Activated naive CD4-positive, alpha-beta T cell (primary cell): ENCODE measurements at places on chromosomes 2 and 18.

GRCh38 chr2:161161074-161161706 lies 962 bp downstream of the TANK start:
- DNase-seq, result no peak

- no peak for DNase-seq
Observed at GRCh38 chr18:48917579-48918517, 32.9 kb downstream of the SMAD7 start.

DNA sequence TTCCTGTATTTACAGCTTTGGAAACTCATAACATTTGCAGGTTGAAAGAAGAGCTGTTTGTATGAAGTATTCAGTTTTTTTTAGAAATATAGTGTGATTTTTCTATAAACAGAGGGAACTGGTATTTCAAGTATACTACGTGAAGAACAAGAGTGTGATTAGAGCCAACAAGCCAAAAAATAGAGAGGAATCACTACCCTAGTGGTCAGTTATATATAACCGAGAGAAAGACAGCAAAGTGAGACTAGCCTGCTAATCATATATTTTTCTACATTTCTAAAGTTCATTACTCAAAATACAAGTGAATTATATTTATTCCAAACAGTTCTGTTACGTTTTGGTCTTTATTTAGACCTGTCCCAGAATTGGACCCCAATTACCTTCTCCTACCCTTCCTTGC lies 444.8 kb upstream of the NRP2 start:
- no peak for DNase-seq

DNA sequence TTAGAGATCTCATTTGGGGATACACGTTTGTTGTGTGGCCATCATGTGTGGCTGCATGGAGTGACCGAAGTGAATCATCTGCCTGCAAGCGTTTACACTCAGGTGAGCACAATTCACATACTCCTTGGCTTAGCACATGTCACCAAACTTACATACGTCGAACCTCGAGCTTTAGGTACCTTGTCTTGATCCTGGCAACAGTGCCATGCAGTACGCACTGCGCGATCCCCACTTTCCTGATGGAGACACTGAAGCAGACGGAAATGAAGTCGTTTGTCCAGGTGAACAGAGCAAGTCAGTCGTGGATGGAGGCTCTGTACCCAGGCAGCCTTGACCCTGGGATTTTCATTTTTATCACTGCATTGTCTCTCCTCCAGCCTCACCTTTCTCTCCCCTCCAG lies 32.3 kb downstream of the KLHL29 start:
- no peak for DNase-seq

DNA sequence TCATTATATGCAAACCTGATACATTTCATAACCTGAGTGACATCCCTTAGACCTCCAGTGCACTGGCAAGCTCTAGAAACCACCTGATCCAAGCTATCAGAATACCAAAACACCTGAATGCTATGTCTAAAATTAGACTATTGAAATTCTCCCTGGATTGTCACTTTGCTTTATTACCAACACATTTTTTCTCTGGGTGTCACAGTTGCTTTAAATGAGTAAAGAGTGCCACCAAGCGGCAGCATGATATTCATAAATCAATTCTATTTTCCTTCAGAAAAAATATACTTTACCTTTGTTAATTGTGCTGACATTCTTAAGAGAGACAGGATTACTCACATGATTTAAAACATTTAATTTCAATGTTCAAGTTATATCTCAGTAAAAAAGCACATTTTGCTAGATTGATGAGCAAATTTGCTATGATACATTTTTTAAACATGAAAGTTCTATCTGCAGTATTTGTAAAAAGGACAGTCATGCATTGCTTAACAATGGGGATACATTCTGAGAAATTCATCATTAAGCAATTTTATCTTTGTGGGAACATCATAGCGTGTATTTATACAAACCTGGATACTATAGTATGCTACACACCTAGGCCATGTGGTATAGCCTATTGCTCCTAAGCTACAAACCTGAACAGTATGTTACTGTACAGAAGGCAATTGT lies 338.4 kb upstream of the SLC39A10 start:
- DNase-seq, result peak; percentile 16

GRCh38 chr18:61935362-61935761 lies 42.6 kb upstream of the RNF152 start:
- no peak for DNase-seq

DNA sequence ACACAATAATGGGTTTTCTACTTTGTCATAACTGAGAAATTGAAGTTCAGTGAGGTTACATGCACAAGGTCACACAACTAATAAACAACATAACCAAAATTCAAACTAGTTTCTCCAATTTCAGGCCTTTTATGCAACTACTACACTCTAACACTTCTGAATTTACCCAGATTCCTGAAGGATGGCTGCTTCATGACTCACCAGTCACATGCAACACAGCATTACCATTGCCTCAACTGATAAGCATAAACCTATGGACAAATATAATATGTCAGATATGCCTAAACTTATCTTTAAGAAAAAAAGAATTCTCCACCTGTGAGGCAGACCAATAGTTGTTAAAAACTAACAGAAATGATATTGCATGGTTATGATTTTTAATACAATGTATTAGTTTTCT lies 586.5 kb upstream of the SLC8A1 start:
- no peak for DNase-seq

GRCh38 chr2:98899041-98899702 lies 36.9 kb downstream of the CRACDL start:
- no peak for DNase-seq

DNA sequence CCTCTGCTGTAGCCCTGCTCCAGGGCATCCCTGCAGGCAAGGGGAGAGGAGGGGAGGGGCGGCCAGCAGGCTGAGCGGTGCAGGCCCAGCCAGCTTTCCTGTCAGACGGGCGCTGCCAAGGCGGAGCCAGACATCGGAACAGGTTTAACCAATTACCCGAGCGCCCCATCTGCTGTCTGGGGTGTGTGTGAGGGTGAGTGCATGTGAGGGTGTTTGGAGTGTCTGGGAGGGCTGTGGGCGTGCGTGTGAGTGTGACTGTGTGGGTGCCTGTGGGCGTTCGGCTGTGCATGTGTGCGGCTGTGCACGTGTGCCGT lies 20.0 kb downstream of the EMX1 start:
- DNase-seq, result no peak

DNA sequence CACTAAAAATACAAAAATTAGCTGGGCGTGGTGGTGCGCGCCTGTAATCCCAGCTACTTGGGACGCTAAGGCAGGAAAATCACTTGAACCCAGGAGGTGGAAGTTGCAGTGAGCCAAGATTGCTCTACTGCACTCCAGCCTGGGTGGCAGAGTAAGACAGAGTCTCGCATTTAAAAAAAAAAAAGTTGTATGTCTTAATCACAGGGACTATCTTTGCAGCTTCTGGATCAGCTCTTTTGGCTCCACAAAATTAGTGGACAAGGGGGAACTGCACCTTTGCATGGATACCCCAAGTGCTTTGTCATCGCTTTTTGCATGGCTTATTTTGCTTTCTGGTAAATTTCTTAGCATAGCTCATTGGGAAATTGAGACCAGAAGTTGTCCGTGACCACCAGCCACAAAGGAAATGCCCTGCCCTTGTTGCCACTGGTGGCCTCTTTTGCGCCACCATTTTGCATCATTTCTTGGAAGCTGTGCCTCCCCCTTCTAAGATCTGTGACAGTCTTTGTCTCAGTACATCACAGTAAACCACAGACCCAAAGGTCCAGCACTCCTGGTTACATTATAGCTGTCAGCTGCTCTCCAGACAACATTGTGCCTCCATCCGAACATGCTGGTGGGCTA lies 43.9 kb upstream of the PCBP1 start:
- no peak for DNase-seq

GRCh38 chr18:22230471-22230945 lies 61.1 kb downstream of the GATA6 start:
- DNase-seq, result no peak

DNA sequence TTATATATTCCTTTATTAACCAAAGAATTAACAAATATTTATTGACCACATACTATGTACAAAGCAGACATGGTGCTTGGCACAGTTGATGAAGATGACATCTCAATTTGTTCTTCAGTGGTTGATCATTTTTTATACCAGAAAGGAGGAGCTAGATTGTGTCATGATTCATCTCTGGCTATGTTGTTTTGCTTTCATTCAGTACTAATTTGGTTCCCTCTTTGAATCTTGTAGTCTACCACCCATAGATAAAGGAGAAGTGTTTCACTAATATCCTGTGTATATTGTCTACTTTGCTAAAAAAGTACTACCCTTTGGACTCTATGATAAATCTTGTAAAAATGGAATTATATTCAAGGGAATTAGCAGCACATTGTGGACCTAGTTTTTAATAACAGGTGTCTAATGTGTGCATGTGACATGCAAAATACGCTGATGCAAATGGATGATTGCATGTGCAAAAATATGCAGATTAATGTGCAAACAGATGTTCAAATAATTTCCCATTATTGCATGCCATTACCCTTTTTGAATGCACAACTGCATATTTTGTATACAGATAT lies 313.2 kb upstream of the ZEB2 start:
- no peak for DNase-seq

- DNase-seq, result no peak
Observed at GRCh38 chr2:86426271-86426670, 14.9 kb upstream of the KDM3A start.

DNA sequence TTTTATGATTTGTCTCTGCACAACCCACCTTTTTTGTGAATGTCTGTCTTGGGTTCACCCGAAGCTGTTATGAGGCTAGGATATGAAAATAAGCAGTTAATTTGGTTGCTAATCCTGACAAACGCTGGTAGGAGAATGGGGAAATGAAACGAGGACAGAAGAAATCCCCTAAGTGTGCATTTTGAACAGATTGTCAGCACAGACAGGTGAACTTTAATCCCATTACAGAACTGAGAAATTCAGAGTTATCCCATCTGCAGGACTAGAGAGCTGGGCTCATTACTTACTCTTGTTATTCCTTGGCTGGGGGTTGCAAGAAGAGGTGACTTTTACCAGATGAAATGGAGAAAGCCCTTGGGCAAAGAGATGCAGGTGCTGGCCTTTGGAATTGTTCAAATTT lies 123.3 kb upstream of the NYAP2 start:
- DNase-seq, result no peak

DNA sequence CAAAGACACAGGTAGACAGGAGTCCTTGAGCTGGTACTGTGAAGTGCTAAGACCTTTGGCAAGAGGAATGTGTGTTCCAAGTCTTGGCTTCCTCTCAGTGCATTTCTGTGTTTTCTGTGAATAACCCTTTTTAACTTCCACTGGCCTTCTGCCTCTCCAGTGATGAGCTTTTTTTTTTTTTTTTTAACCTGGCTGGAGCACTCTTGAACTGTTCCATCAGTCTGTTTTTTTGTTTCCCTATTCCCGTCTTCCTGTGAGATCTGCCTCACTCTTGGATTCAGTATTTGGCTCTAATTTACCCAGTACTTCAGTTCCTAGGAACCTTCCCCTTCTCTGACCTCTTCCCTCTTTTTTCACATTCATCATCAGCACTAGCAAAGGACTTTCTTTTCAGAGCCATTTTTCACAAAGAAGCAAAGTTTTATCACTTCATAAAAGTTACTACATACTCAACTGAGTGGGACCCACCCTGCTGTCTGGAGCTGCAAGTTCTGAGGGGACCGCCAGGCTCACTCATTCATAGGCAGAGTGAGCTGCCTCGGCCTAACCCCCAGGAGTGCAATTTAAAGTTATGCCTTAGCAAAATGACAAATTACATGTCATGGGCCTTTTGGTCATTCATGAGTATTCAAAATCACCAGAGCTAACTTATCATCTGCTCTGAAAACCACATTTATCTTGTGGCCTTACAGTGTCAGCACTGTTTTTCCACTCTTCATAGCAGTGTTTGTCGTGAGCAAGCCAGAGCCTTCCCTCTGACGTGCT lies 126.9 kb upstream of the DAPL1 start:
- DNase-seq, result no peak

DNA sequence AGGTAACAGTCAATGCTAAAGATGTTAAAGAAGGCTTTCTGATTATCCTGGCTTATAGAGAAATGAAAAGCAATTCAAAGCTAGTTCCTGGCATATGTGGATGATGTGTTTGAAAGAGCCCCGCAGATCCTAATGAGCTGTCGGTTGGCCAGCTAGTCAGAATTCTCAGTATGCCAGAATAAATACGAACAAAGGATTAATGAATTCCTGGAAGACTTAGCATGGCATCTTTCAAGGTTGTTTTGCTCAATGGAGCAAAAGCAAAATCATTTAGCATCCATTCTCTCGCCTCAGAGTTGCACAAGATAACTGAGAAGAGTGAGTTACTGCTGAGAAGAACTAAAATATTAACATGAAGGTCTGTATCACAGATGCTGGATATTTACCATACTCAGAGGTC lies 307.6 kb downstream of the RIT2 start:
- DNase-seq, result no peak

DNA sequence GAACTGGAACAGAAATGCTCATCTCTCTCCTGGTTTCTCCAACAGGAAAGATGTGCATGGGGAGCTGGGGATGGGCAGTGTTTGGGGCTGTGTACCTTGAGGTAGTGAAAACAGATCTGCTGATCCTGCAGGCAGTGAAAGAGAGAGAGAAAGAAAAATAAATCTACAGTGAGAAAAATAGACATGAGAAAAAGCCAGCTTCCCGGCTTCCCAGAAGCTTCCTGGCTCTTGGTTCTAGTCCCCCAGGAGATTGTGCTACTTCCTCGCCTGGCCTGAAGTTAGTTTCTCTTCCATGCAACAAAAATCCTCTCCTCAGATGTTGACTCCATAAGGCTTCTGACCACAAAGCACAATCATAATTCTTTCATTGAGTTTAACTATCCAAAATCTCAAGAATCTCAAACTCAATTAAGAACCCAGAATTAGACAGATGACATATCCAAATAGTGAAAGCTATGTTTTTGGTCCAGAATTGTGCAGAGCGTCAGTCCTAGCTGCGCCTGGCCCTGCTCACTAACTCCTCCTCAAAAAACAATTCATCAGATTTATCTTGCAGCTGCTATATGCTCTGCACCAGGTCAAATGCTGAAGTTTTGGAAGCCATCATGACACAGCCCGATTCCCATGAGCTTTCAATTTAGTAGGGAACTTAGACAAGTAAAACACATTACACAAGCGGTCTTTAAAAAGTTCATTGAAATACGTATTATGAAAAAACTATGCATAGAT lies 20.1 kb upstream of the NAB1 start:
- no peak for DNase-seq

- DNase-seq, result no peak
Observed at GRCh38 chr2:10190737-10191532, 68.4 kb downstream of the RRM2 start.

GRCh38 chr2:217837530-217837929 lies 165.3 kb downstream of the TNS1 start:
- no peak for DNase-seq

- no peak for DNase-seq
Observed at GRCh38 chr2:99697811-99698568, 208.2 kb upstream of the REV1 start.

GRCh38 chr2:45778720-45779171 lies 127.3 kb downstream of the PRKCE start:
- DNase-seq, result peak; percentile 6

- no peak for DNase-seq
Observed at GRCh38 chr2:20186078-20186854, 38.7 kb downstream of the SDC1 start.
